ENCODE measurements at places on chromosomes 11 and 22. TPM values are rescaled to one million over a fixed set of nuclear protein-coding genes. Genes with fewer than 3 reads are reported as not detected.

DNA sequence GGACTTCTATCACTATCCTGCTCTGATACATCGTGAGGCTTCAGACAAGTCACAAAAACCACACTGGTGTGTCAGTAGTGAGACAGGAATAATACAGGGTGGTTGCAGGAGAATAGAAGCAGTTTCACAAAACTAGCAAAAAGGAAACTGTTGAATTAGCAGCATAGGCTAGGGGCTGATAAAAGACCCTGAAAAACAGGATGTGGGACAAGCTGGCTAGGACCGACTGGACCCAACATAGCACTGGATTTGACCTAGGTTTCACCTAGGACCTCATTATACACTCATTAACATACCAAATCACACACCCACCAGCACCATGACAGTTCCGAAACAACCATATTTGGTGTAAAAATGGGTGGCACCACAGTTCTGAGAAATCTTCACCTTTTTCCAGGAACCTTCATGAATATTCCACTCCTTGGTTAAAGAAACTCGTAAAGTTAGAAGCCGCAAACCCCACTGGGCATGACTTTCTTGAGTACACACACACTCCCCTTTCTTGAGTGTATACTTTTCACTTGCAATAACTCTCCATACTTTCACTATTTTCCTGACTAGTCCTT is 76.2 kb downstream of the SLC1A2 start:
- H3K27me3 ChIP-seq, result no peaks in the 10 kb centered on the region
- no peak overlapping the region for H3K4me3 ChIP-seq
- H3K4me1 ChIP-seq, result no peaks in the 10 kb centered on the region

- H3K27ac ChIP-seq, result no peak overlapping the region
- H3K4me1 ChIP-seq, result no peaks in the 10 kb centered on the region
- no peak overlapping the region for H3K4me3 ChIP-seq
- no peak for DNase-seq
- H3K36me3 ChIP-seq, result no peaks in the 10 kb centered on the region
- H3K27me3 ChIP-seq, result no peaks in the 10 kb centered on the region
These were observed 4.6 kb downstream of the ART5 start for GRCh38 chr11:3637201-3637600.

GRCh38 chr22:45008186-45008681 is 1.6 kb downstream of the PHF21B start:
- no peaks in the 10 kb centered on the region for H3K27me3 ChIP-seq
- no peak overlapping the region for H3K27ac ChIP-seq
- DNase-seq, result no peak
- H3K4me1 ChIP-seq, result no peaks in the 10 kb centered on the region
- H3K4me3 ChIP-seq, result peak overlapping the region; percentile 49

DNA sequence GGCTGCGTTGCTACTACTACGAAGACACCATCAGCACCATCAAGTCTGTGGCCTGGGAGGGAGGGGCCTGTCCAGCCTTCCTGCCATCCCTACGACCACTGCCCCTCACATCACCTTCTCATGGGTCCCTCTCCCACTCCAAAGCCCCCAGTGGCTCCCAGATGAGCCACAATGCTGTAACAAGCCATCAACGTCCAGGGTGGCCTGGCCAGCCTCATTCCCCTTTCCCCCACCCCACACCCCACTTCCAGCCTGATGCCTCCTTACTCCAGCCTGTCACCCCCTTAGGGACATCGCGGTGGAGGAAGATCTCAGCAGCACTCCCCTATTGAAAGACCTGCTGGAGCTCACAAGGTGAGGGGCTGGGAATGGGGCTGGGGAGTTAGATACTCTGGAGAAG is 14.9 kb downstream of the NCF4 start:
- no peaks in the 10 kb centered on the region for H3K27me3 ChIP-seq
- no peak overlapping the region for H3K4me3 ChIP-seq
- H3K27ac ChIP-seq, result no peak overlapping the region
- no peaks in the 10 kb centered on the region for H3K4me1 ChIP-seq
- no peaks in the 10 kb centered on the region for H3K36me3 ChIP-seq

The CHRM4 gene
- total RNA-seq, result 11.5 TPM

All from Peyer's patch (tissue), 4 donors.